Cortex of kidney (tissue), 1 donor: ENCODE measurements at places on chromosomes 2 and 18.

GRCh38 chr2:233571001-233571400 is 4.4 kb upstream of the USP40 start:
- DNase-seq = no peak

DNA sequence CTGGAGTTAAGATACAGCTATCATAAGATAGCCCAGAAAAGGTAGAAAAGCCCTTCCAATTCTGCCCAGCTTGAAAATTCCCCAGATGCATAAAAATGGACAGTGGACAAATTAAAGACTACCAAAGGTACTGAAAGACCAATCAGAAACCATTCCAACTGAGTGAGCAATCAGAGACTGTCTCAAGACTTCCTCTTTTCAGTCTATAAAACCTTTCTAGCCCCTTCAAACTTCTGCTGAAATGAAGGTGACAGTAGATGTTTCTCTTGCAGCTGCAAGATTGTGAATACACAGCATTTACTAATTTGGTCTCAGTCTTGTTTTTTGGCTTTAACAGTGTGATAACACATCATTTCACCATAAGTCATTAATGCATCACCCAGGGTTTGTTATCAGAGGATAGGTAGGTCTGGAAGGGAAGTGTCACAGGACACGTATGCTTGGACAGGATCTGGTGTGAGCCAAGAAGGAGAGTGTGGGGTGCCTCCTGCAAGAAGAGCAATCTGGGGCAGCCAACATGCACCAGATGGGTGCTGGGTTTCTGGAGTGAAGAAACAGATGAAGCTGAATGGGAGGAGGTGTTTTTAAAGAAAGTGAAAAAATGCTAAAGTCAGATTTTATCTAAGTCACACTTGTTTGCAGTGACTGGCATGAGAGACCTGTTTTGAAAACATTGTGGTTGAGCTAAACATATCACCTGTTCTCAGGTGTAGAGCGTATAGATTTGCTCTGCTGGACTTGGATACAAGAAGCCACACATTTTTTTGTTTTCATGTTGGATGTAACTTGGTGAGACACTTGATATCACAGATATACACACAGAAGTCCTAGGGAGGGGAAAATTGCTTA is 75.3 kb upstream of the DDX18 start:
- no peak for DNase-seq

GRCh38 chr2:10494351-10495066 is 46.4 kb upstream of the ODC1 start:
- DNase-seq = no peak

- DNase-seq = no peak
Measured at GRCh38 chr2:33958591-33958990, 359.5 kb upstream of the FAM98A start.

- DNase-seq = no peak
Measured at GRCh38 chr2:47300081-47300480, 102.9 kb upstream of the MSH2 start.

- DNase-seq = no peak
Measured at GRCh38 chr2:1987379-1987778, 243.1 kb upstream of the PXDN start.

DNA sequence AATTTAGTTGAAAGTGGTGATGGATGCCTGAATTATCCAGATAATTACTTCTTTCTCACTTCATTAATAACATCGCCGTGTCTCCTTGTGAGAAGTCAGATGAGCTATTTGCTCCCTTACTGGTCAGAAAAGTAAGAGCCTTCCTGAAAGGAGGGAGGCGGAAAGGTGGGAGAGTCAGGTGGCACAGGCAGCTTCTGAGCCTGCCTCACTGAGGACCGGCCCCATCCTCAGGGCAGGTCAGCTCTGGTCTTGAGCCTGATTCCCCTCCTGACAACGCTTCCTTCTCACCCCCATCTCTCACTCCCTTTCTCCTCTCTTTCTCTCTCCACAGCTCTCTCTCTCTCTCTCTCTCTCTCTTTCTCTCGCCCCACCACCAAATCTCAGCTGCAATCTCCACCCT is 10.1 kb upstream of the APOB start:
- no peak for DNase-seq

DNA sequence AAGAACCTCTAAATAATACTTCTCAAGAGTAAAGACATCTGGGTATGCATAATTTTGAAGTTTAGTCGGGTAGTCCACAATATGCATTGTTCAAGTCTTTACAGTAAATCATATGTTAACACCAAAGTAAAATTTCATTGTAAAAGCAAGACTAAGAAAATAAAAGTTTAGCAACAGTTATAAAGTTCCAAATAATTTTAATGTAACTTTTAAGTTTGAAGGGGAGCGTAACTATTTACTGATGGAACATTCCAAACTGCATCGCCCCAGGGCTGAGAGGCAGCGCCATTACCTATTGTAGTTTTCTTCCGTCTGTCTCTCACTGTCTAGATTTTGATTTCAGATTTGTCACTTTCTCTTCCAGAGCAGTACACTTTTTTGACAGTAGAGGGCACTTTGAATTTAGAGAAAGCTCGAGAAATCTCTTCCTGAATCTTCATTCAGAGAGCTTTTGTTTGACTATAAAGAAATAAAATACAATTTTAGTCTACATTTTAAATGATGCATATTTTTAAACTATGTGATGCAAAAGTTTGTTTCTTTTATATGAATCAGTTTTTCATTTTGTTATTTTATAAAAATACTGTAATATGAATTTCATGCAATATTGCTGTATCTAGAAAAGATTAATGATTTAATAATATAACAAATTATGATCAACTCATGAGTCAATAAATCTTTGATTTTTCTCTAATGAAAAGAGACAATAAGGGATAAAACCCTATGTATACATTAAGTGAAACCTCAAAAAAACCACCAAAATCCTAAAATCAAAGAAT is 389.8 kb downstream of the FIGN start:
- no peak for DNase-seq

DNA sequence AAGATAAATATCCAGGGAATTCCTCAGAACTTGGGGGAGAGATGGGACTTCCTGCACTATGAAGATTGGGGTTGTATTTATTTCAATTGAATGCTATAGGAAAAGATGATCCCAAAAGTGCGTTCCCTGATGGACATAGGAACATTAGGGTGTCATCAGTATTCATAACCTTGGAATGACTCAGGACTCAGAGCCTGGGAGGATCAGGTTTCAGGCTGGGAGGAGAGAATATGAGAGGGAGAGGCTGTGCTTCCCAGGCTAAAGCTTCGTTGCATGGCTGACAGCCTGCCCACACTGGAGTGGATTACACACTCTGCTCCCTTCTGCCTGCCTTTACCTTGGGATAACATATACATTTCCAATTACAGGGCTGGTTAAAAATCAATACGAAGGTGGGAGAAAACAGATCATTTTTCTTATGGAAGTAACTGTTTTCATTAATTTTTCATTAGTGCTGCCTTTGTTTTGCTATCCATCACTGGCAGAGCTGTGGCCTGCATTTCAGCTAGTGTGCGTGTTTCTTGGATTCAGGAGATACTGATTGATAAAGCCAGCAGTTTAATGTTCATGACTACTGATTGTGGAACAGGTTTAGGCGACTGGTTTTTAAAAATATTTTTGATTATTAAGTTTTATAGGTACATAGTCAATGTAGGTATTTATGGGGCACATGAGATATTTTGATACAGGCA is 118.7 kb downstream of the KCTD1 start:
- DNase-seq = no peak

GRCh38 chr2:172944022-172944793 is 131.4 kb upstream of the MAP3K20 start:
- DNase-seq = no peak

DNA sequence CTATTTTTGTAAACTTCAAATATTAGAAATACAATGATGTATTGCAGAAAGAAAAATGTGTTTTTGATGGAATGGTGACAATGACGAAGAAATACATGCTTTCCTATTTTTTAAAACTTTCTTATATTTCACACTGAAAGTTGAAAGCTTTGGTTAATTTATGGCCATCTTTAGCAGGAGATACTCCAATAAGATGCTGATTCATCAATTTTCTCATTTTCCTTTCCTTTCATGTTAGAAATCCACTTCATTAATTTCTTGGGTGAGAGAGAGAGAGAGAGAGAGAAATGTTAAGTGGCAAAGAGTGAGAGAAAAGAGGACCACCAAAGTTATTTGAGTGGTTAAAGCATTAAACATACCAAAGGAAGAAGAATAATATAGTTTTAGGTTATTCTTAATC is 28.6 kb upstream of the MAP2 start:
- DNase-seq = no peak

DNA sequence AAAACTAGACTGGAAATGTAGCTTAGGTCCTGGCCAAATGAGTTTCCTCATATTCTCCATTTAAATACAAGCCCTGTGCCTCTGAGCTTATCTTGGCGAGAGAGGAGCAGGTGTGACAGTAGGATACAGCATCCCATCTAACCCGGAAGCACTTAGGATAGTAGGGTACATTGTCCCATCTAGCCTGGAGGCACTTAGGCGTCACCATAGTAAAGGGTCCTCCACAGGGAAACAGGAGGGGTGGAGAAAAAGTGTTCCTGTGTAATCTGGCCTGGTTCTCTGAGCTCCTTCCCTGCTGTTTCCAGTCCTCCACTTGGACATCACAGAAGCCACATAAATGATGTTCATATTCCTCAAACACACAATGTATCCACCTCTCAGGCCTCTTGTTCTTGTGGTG is 301.4 kb downstream of the GALR1 start:
- no peak for DNase-seq

DNA sequence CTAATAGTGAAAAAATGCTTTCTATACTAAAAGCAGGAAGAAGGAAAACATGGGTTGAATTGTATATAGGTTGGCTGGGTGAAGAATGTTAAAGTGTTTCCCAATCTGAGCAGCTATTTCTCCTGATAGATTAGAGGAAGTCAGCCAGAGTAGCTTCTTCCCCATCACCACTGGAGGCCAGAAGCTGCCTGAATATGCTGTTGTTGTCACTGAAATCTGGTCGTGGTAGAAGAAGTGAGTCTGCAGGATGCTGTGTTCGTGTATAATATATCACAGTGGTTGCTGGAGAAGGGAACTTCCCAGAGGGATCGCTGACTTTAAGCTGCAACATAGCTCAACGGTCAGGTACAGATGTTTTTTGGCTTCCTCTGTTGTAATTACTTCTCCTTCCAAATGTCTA is 247.5 kb upstream of the LRATD1 start:
- no peak for DNase-seq

DNA sequence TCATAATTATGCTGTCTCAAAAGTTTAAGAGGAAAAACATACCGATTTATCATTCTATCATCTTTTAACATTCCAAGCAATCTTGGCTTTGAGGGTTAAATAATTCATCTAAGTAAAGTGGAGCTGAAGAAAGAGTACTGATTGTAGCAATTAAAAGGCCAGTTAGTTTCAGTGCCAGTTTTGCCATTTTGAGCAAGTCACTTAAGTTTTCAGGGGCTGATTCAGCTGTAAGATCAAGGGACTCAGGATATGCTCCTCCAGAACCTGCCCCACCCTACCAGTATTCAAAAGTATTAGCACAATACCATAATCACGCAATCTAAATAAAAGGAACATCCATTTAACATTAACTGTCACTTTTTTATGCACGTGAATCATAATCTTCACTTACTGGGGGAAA is 1.9 kb downstream of the SS18 start:
- no peak for DNase-seq

GRCh38 chr2:14127765-14128164 is 504.8 kb upstream of the LRATD1 start:
- no peak for DNase-seq

GRCh38 chr2:234375176-234375880 is 121.6 kb downstream of the ARL4C start:
- no peak for DNase-seq

DNA sequence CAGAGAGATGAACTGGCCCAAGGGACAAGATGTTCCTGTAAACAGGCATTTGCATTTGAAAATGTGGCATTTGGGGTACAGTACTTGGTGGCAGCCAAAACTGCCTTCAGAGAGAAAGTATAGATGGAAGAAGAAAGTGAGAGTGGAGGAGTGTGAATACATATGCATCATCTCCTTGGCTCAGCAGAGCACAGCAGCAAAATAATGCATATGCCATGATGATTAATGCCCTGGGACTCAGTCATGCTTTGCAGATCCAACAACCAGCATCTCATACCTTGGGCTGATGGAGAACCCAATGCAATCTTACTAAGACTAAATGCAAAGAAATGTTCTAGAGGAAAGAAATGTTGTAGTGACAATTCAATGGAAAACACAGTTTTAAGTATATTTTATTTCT is 29.7 kb upstream of the CYTIP start:
- DNase-seq = no peak

DNA sequence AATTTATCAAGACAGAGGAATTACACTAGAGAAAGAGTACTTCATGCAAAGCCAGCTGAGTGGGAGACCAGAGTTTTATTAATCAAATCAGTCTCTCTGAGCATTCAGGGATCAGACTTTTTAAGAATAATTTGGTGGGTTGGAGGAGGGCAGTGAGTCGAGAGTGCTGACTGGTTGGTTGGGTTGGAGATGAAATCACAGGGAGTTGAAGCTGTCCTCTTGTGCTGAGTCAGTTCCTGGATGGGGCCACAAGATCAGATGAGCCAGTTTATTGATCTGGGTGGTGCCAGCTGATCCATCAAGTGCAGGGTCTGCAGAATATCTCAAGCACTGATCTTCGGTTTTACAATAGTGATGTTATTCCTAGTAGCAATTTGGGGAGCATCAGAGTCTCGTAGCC is 21.4 kb upstream of the PDCL3 start:
- DNase-seq = no peak
